ENCODE measurements at places on chromosomes 1 and 21.

DNA sequence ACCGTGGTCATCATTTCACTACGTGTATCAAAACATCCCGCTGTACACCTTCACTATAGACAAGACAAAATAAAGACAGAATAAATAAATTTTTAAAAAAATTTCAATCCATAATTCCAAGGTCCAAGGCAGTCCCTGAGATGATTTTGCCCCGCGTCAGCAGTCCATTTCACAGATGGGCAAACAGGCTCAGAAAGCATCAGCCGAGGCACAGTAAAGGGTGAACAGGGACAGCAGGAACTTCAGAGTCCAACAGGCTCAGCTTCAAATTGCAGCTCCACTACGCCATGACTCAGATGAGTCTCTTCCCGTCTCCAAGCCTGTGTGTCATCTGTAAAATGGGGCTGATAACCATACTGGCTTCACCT, 15.0 kb downstream of the MATN1 start:
- no peak for DNase-seq

DNA sequence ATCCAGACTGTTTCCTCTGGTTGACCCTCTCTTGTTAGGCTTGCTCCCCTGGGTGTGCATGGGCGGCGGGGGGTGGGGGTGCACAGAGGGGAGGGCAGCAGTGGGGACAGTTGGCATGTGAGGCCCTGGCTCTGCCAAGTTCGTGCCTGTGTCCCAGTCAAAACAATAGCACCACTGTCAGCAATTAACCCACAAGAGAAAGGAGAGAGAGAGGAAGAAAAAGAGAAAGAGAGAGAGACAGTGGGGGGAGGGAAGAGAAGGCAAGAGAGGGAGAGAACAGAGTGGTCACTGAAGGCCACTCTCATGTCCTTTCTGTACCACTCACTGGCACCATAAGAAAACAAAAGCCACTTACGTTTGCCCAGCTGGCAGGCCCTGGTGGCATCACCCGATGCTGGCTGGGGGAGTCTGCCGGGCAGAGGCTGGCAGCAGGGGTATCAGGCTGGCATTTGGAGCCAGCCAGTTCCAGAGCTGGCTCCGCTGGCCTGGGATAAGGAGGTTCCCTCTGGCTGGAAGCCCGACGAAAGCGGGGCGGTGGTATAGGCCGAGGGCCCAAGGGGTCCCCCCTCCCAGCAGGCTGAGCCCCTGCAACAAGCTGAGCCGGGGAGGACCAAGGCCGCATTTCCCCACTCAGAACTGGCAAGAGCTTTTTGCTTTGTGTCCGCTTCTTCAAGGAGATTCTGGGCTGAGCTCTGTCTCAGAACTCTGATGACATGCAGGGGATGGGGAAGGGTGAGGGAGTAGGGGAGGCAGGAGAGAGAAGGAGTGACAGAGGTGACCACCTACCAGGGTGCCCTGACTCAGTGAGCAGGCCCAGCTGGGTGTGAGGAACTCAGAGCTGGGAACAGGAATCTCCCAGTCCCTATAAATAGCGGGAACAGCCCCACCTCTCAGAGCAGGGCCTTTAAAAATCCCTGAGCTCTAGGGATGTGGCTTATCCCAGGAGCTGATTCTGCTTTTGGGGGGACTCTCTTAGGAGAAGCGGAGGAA, 27.9 kb downstream of the PIK3C2B start:
- peak; percentile 29 for DNase-seq

DNA sequence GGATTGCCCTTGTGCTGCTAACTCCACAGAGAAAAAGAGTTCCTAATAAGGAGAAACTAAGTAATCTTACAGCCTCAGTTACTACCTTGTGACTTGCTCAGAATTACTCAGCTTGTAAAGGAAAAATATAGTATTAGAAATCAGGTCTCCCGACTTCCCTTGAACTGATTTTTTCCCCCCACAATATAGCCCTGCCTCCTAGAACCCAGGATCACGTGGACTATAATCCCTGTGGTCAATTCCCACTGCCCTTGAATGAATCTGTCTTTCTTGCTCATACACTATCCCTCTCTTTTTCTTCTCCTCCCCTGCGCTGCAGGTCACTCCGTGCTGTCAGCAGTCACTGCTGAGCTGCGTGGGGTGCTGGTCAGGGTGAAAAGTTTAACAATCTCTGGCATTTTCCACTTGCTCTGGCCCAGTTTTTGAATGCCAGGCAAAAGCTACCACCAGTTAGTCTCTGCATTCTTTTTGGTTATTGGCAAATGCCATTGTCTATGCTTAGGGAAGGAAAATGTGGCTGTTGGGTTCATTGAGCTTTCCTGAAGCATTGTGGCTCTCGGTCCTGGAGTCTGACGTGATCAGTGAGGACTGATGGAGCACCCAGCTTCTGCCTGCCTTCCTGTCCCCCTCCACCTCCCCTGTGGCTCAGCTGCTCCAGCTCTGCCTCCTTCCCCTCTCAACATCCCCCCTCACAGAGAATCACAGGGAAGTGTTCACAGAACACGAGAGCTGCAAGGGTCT, 1.9 kb upstream of the MYOC start:
- peak; percentile 49 for DNase-seq

GRCh38 chr1:235571482-235571881, 67.2 kb upstream of the B3GALNT2 start:
- no peak for DNase-seq

GRCh38 chr1:236083650-236084385, 18.9 kb upstream of the NID1 start:
- peak; percentile 4 for DNase-seq

- no peak for DNase-seq
Observed at GRCh38 chr1:107879927-107880326, 85.1 kb downstream of the VAV3 start.

DNA sequence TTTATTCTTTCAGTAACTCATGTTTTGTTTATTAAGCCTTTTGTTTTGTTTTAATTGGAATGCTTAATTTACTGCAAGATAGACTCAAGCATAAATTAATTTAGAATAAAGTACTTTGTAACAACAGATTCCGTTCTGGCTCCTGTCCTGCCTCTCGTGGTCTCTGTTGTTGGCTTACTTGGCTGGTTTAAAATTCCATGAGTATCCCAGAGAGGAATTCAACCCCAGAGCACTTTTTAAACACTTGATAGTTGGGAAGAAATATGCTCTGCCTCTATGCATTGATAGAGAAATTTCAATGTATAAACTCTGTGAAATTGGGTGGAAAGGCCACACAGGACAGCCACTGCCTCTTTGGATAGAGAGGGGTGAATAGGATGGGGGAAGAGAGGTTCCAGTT, 89.7 kb downstream of the ATP5PO start:
- peak; percentile 61 for DNase-seq

DNA sequence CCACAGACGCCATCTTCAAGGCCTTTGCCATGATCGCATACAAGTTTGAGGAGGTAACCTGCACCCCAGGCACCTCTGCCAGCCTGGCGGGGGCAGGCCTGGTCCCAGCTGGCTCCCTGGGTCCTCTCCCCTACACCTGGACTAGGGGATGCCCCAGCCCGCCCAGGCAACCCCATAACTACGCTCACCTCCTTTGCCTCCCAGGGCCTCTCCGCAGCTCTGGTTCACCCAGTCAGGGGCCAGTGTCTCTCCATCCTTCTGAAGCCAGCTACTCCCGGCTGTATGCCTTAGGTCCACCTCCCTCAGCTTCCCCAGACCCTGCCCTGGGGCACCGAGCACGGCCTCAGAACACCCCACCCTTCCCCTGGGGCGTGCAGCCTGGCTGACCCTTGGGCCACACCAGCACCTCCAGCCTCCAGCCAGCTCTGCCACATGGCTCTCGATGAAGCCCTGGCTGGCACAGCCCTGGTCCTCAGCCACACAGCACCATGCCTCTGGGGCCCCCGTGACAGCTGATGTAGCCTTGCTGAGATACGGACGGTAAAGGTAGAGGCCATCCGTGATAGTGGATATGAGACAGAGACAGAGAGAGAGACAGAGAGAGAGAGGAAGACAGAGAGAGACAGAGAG, 80.4 kb upstream of the COL6A1 start:
- no peak for DNase-seq

DNA sequence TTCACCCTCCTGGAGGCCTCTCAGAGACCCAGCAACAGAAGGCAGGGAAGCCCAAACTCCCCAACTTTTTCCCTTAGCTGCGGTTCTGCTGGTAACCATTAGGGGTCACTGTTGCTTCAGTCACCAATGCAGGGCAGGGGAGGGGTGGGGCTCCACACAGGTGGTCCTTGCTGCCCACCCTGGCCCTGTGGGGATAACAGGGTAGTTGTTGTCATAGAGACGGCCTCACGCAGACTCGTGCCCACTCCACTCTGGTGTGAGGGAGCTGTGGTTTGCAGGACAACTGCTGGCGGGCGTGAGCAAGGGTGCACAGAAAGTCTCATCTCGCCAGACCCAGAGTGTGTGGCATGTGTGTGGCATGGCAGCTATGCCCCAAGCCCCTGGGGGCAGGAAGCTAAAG, 19.9 kb downstream of the INSRR start:
- no peak for DNase-seq

DNA sequence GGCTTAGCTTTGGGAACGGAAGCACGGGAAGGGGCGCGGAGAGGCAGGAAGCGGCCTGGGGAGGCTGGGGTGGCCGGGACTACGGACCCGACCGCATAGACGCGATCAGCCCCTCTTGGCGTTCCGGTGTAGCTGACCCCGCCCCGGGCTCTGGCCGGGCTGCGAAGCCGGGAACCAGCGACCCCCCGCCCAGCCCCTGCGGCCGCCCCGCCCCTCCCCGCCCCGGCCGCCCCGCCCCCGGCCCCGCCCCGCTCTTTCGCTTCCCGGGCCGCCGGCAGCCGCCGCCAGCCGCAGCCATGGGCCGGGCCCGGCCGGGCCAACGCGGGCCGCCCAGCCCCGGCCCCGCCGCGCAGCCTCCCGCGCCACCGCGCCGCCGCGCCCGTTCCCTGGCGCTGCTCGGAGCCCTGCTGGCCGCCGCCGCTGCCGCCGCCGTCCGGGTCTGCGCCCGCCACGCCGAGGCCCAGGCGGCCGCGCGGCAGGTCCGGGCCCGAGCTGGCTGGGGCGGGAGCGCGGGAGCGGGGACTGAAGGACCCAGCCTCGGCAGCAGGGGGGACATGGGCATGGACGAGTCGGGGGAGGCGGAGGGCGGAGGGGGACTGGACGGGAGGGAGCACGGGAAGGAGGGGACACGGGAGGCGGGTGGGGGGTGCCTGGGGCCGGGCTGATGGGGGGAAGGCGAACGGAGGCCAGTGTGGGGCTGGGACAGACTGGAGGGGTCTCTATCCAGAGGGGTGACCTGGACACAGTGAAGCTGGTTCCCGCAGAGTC, at the start of gene SELENON:
TSS of gene SELENON (plus strand) at position 259 of the 768 bp plus-strand sequence. CDS start at position 297, 38 bp downstream.
- peak; percentile 65 for DNase-seq

- DNase-seq: no peak
Observed at GRCh38 chr1:55124470-55124869, 85.1 kb downstream of the PCSK9 start.

DNA sequence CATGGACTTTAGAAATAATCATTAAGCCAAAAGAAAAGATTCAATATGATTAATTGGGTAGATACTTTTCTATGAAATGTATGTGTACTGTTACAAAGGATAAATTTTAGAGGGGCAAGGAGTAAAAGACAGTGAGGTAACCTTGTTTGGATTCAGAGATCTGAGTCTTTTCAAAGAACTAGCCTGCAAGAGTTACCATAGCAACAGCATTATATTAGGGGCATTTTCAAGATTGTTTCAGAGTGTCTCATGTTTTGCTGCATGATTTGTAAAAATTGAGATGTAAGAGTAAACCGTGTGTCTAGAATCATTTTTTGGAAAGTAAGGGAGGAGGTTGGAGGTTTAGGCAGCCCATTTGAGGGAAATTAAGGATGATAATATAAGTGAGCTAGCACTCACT, 70.6 kb upstream of the KIAA1614 start:
- DNase-seq: peak; percentile 85

DNA sequence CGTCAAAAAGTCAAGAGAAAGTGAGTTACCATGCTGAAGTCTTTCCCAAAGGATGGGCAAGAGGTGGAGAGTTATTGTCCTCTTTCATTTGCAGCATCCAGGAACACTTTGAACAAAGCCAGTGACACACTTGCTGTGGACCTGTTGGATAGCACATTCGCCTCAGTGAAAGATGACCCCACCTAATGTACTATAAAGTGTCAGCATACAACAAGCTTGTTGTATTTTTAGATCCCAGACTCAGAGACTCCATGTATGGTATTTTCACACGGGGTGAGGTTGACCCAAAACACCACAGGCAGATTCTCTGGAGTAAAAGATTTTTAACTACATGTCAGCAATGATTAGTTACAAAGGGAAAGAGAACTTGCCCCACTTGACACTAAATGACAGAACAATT, 273.8 kb downstream of the PTBP2 start:
- DNase-seq: peak; percentile 50

DNA sequence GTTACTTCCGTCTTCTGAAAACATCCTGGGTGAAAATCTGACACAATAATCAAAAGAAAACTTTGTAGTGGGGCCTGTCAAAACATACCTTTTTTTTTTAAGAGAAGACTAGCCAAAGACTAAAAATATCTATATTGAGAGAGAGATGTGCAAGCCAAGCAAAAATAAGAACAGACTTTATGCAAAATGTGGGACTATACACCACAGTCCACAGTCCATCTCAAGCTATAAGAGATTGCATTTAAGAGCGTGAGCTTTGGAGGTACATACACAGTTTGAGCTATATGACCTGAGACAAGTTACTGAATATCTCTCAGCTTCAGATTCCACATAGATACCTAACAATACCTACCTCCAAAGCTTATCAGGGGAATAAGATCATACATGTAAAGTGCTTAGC, 64.9 kb upstream of the DYNLT5 start:
- no peak for DNase-seq

DNA sequence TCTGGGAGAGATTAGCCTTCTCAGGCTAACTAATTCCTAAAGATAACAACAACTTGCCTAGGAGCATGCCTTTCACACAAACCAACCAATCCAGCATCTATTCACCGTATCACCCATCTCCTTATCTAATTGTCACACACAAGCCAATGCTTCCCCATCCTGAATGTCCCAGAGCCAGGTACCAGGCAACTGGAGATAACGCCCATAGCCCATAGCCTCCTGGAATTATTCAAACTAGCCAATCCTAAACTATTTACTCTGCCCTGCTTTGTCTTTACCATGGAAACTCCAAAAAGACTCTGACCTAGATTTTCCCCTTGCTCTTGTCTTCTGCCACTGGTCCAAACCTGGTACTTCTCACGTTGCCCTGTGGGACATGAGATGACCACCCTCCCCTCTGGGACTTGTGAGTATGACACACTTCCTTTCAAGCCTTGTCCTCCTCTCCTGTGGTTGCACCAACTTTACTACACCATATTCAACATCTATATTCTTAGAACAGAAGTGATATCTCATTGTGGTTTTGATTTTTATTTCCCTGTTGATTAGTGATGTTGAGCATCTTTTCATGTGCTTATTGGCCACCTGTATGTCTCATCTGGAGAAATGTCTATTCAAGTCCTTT, 8.8 kb upstream of the ATG4C start:
- DNase-seq: peak; percentile 13

- DNase-seq: peak; percentile 62
Observed at GRCh38 chr1:93675931-93676330, 5.7 kb downstream of the BCAR3 start.

DNA sequence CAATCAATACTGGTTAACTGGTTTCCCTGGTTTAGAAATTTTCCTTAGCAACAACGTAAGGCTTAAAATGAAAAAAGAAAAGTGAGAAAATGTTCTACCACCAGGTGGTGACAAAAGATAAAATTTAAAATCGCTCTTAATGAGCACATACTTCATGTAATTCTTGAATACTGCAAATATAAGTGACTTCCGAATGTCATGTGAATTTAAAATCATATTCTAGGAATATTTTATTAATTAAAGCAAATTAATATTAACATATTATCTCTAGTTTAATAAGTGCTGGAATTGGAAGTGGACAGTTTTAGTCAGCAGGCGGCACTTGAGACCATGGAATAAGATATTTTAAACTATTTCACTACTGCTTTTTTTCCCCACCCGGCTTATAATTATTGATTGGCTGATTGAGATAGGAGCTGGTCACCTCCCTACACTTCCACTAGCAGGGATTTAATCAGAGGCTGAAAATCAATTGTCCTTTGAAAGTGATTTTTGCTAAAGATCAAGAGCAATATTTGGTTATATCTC, 5.0 kb upstream of the ADAMTS1 start:
- peak; percentile 55 for DNase-seq
